T-helper 1 cell (primary cell): ENCODE measurements at places on chromosomes 5 and 9.

- DNase-seq = no peak
These were observed 193.0 kb upstream of the MAP1B start for GRCh38 chr5:71914281-71914680.

DNA sequence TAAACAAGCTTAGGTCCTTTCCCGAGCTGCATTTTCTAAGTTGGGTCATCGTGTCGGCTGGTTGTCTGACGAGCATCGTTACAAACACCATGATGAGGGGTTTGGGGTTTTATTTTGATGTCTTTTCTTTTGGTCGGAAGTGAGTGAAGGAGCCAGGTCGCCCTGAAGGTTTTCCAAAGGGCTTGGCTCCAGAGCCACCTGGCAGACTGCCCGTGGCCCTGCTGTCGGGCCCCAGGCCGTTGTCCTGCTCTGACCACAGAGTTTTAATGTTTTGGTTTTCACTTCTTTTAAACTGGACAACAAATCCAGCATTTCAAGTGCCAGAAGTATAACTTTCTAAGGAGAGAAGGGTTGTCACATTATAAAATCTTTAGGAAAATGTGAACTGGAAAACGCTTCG, 42.3 kb downstream of the TENT4A start:
- no peak for DNase-seq

DNA sequence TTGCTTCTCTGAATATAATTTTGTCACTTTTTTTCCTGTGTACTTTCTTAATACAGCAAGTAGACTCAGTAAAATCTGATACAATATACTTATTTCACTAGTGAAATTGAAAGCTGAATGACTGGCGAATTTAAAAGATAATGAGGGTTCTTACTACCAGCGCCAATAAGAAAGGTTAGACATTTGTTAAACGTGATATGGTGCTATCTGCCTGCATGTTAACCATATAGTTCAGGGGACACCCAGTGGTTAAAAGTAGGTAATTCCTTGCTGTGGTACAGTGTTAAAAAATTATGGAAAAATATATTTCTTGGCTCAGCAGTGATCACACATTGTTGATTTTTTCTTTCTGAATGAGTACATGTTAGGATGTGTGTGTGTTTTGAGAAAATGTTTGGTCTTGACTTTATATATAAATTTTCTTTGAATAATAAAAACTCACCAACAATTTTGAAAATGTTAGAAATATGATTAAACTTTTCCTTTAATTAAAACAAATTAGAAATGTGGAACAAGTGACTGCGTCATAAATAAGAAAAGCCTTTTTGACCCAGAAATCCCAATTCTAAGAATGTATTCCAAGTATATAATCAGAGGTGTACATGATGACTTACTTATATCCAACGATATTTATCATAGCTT, 25.8 kb downstream of the CAST start:
- no peak for DNase-seq

DNA sequence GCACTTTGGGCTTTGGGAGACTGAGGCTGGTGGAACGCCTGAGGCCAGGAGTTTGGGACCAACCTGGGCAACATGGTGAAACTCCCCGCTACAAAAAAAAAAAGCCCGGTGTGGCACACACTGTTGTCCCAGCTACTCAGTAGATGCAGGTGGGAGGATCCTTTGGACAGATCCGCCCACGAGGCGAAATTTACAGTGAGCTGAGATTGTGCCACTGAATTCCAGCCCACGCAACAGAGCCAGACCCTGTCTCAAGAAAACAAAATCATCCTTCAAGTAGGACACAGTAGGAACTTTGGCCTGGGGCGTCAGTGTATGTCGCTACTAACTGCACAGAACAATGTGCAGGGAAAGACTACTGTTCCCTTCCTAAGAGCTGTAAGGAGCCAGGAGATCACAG, 4.8 kb downstream of the RPS14 start:
- no peak for DNase-seq

DNA sequence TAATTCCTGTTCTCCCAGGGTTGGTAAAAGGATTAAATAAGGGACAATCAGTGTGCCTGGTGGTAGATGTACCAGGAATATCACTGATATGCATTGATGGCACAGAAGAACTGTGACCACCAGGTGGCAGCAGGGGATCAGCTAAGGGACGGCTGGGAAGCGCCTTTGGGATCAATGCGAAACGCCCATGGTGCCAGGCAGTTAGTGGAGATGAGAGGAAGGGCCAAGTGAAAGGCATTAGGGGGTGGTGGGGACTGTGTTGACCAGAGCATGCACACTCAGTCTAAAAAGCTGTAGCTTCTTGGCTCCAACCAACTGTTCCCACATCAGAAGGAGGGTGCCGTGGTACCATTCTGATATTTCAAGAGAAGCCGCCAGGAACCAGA, 55.6 kb downstream of the ARHGEF37 start:
- DNase-seq = peak; percentile 33

- no peak for DNase-seq
These were observed 167.8 kb downstream of the RASEF start for GRCh38 chr9:82894961-82895821.

GRCh38 chr9:22241024-22241423, 205.6 kb upstream of the DMRTA1 start:
- DNase-seq = no peak

GRCh38 chr9:6876195-6876894, 118.6 kb downstream of the KDM4C start:
- no peak for DNase-seq

DNA sequence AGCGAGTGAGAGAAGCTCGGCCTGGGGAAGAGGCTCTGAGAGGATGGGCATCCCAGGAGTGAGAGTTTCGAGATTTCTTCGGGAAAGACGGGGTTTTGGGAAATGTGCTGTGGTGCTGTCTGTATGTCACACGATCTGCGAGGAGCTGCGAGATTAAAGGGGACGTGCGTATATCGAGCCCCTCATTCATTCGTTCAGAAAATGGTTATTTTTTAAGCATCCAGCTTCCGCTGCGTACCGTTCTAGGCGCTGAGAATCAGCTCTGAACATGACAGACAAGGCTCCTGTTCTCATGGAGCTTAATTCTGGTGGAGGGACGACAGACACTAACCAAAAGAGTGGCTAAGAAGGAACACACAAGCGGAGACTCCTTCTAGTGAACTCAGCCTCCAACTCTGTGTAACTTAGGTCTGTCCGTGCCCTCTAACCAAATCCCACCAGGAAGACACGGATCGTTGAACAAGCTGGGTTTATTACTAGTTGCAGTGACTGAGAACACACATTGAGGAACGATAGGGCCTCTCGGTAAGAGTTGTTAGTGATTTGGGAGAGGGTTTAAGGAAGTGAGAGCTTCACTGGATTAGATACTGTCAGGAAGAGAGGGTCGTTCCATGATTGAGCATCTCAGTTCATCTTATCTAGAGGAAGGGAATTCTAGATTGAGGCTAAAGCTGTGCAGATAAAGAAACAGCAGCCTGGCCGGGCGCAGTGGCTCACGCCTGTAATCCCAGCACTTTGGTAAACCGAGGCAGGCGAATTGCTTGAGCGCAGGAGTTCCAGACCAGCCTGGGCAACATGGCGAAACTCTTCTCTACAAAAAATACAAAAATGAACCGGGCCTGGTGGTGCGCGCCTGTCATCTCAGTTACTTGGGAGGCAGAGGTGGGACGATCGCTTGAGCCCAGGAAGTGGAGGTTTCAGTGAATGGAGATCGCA, 1.0 kb upstream of the FBXW11 start:
- no peak for DNase-seq
